Stomach (tissue), 19 donors: ENCODE measurements at places on chromosomes 4 and X.

DNA sequence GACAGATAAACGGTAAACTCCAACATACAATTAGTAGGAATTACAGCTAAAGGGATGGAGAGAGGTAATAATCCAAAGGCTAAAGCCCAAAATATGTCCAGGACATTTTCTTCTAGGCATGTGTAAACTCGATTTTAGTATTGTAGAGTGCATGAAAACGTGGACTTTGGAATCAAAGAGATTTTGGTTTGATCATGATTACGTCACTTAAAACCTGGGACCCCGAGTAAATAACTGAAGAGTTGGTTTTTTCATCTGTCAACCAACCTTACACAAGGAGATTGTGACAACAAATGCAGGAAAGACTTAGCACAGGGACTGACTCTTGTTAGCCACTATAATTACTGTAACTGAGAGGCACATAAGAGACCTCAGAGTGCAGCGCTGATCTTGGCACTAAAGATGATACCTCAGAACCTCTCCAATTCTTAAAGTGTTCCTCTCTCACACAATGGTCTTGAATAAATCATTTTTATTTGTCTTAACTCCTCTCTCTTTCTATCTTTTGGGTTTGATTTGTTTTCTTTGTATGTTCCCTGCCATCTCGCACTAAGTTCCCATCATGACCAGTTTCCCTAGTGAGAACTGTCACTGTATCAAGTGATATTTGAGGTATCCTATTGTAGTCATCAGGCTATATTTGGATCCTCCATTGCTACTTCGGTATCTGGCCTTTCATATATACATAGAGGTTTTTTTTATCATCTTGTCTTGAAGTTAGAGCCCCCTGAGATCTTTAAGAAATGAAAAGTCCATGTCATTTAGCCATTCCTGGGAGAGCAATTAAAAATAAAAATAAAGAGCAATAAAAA is 32.2 kb upstream of the MSL3 start:
- no peak for DNase-seq

GRCh38 chr4:56658528-56658927 is 22.6 kb downstream of the HOPX start:
- no peak for DNase-seq

- DNase-seq: peak; percentile 54
Measured at GRCh38 chrX:100648458-100649417, 4.7 kb downstream of the SRPX2 start.

- no peak for DNase-seq
Measured at GRCh38 chr4:141348125-141348524, 127.4 kb downstream of the ZNF330 start.

- DNase-seq: peak; percentile 31
Measured at GRCh38 chr4:75671802-75672421, 1.3 kb downstream of the G3BP2 start.

- no peak for DNase-seq
Measured at GRCh38 chrX:95056901-95057300, 1382.9 kb downstream of the FAM133A start.

DNA sequence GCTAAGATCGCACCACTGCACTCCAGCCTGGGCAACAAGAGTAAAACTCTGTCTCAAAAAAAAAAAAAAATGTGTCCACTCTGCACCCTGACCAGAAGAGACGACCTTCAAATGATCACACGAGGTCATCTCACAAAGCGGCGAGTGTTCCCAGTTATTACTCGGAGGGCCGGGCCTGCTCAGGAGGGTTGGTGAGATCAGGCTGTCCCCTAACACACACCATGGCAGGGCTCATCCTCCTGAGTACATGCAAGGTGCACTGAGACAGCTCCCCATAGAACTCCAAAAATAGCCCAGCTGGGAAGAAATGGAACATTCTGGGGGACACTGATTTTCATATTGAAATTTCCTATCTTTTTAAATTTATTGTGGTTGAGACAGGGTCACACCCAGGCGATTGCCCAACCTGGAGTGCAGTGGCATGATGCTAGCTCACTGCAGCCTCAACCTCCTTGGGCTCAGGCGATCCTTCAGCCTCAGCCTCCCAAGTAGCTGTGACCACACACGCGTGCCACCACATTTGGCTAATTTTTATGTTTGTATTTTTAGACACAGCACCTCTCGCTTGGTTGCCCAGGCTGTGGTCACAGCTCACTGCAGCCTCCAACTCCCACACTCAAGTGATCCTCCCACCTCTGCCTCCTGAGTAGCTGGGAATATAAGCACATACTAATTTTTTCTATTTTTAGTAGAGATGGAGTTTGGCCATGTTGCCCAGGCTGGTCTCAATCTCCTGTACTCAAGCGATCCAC is 51.5 kb downstream of the DHRSX start:
- DNase-seq: no peak

GRCh38 chrX:120725874-120726273 is 96.0 kb upstream of the C1GALT1C1 start:
- no peak for DNase-seq
